ENCODE measurements at places on chromosomes 1 and 21.

DNA sequence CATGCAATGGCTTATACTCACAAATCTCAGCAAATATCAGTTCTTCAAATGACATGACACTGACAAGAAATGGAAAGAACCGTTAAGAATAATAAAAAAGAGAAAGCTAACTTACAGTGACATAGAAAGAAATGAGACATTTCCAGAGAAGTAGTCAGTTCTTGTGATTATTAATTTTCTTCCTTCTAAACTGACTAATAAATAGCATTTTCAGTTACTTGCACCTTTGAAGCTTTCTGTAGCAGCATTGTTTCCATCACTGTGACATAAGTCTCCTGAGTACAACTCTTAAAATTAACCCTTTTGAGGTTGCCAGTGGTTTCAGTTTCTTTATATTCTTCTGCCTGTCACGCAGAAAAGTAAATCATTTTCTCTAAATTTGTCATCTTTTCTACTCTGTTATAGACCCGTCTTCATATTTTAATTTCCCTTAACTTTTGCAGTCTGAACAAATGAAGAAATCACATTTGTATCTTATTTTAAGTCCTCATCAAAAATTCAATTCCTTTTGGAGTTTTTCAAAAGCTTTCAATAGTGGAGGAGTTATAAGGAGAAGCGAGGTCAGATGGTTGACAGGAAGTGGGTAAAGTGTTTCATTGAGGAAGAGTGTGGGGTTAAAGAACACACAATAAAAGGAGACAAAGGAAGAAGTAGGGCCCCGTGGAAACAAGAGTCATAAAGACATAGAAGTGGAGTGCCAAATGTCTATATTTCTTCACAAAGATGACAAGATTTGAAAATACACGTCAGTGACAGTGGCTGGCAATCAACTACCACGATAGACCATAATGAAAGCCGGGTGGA, 57.9 kb upstream of the S1PR1 start:
- DNase-seq: no peak

GRCh38 chr1:5753549-5754421, 238.4 kb downstream of the NPHP4 start:
- no peak for DNase-seq

GRCh38 chr1:1099506-1100183, 16.2 kb downstream of the C1orf159 start:
- no peak for DNase-seq

DNA sequence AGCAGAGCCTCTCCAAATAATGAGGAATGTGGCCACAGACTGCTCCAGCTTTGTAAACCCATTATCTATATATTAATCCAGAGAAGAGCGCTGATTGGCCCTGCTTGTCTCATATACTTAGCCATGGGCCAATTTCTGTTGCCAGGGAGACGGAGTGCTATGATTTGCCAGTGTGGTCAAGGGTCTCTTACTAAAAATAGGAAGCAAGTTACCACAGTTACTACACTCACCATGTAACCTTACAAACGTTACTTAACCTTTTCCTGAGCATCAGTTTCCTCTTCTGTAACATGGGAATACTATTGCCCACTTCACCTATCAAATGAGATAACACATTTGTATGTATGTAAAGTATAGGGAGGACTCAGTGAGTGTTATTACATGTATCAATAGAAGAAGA, 7.7 kb upstream of the S100A2 start:
- no peak for DNase-seq

GRCh38 chr1:68585351-68585750, 88.5 kb upstream of the DEPDC1 start:
- DNase-seq: no peak

DNA sequence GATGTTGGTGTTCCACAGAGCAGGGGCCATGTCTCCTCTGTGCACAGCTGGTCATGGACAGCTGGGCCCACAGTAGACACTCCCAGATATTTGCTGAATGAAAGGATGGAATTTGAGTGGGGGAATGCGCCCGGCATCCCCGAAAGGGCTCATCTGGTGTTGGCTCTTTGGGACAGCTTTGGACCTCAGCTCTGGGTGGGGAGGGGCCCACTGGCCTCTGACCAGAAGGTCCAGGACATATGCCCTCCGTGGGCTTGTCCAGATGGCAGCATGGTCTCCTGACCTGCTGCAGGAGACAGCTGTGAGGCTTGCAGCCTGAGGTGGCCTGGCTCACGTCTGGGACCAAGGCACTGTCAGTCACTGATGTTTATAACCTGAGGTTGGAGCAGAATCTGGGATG, 160.4 kb upstream of the AJAP1 start:
- DNase-seq: no peak

GRCh38 chr1:207103892-207104373, at the start of gene C4BPA:
C4BPA (plus strand) TSS chr1:207104233; CDS start chr1:207113026, 8,793 bp downstream.
- DNase-seq: no peak

DNA sequence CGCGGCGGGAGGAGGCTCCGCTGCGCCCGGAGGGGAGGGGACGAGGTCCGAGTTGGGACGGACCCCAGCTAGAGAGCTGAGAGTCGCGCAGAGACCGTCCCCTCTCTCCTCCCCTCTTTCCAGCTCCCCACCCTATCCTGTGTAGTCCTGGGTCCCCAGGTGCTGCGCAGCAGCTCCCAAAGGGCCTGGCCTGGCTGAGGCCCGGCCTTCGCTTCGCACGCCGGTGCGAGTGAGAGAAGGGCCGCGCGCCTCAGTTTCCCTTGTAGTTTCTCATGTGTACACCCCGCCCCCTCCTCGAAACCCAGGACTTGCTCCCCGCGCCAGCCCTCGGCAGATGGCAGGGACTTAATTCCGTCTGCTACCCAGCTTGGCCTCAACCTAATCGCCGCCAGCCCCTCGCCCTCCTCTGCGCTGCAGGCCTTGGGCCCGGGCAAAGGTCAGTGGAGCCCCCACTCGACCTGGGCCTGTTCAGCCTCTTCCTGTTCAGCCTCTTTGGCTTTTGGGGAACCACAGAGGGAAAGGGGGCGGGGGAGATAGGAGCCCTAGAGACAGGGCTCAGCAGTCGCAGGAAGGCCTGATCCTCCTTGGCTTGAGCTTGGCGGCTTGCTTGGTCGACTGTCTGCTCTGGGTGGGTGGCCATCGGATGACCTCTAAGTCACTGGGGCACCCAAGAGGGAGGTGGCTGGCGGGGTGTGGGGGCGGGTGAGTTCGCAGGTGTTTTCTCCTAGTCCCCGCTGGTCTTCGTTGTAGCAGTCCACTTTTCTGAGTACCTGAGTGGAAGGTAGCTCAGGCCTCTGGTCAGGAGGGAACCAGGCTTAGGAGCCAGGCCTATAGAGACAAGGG, 1.0 kb downstream of the ZNF687 start:
- no peak for DNase-seq

- no peak for DNase-seq
Observed at GRCh38 chr1:88376421-88376820, 307.7 kb upstream of the PKN2 start.

GRCh38 chr1:21338573-21339355, 48.5 kb upstream of the ECE1 start:
- no peak for DNase-seq

DNA sequence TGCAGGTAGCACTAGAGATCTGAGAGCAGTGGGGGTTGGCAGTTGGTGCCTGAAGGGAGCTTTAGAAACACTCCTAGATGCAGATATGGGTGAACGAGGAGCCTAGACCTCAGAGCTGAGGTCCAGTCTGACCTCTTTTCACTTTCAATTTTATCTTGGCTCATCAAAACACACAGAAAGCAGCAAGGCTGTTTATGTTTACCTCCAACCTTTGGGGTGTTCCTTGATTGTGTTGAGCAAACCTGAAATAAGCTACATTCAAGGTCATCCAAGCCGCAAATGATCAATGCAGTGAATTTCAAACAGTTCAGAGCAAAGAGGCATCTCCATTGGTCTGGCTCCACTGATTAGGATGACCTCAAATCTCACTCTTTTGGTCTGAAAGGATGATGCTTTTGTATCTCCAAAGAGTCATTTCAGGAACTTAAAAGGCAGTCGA, 1.3 kb downstream of the LY9 start:
- no peak for DNase-seq

- no peak for DNase-seq
Observed at GRCh38 chr1:1117469-1117831, 1.6 kb upstream of the C1orf159 start.

DNA sequence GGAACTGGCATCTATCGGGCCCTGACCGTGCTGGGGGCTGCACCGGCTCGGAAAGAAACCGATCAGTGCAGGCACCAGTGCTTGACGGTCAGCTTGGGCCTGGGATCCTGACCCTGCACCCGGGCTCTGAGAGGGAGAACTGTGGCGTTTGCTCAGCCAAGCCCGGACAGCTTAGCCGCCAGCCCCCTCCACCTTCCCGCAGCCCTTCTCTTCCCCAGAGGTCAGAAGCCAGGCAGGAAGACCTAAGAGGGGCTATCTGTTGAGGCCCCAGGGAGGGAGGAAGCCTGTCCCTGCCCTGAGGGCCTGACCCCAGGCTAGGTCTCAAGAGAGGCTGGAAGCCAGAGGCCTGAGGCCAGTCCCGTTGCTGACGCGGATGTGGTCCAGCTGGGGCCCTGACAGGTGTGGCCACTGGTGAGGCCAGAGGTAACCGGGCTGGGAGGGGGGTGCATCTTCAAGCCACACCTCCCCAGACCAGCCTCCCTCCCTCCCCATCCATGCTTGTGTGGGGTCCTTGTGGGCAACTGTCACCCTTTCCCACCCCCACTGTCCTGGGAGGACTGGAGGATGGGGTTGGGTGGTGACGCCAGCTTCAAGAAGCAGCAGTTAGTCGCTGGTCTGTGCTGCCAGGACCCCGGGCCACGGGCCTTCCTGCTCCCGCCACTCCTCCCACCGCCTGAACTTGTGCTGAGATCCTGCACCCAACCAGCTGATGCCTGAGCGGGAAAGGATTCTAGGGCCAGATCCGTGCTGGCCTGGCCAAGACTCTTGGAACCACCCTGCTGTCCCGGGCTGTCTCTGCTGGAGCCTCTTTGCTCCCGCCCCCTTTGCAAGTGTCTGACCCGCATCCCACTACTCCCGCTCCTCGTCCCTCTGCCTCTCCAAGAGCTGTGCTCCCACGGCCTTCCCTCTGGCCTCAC, 2.6 kb upstream of the DVL1 start:
- no peak for DNase-seq

DNA sequence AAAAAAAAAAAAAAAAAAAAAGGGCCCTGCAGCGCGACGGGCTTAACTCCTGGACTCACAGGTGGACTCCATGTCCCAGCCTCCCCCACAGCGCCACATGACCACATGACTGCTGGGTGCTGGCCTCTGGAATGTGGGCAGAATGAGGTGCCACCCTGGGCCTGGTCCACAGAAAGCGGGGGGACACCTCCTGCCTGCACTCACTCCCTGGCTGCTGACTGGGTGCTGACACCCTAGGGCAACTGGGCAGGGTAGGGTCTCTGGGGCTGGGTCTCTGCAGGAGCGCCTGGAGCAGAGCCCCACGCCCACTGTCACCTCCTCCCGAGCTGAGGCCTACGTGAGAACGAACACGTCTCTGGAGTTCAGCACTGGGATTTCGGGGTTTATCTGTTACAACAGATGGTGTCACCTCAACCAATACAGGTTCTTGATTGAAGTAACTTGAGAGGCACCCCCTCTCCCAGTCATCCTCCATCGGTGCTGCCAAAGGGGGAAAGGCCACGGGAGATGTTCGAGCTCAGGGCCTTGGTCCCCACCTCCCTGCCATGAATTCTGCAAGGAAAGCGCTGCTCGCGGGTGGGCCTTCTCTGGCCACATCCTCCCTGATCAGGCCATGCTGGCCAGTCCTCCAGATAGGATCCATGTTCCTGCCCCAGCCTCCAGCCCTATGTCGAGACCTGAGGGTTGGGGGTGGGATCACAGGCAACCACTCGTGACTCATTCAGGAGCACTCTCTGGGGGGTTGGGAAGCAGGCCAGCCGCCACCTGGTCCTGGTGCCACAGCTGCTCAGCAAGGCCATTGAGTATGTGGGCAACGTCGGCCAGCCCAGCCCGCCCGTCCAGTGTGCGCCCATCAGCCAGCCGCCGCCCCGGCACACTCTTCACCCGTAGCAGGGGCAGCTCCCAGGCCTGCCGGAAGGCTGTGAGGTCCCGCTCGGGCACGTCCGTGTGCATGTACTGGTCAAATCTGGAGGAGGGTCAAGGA, 5.4 kb downstream of the CPLANE2 start:
- DNase-seq: no peak

DNA sequence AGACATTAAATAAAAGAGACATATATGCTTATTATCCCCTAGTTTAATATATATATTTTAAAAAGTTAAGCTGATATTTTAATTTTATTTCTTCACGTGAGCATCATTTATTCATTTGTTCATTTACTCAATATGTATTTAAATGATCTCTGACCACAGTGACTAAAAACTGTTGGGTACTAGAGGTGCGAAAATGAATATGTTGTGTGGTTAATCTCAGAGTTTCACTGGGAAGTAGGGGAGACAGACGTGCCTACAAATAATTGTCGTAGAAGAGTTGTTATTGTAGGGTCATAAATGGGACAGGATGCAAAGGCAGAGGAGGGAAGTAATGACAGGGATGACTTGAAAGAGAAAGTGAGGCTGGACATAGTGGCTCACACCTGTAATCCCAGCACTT, 213.0 kb upstream of the CACYBP start:
- DNase-seq: no peak

GRCh38 chr1:85146972-85147359, 53.9 kb downstream of the SYDE2 start:
- no peak for DNase-seq

- DNase-seq: no peak
Observed at GRCh38 chr1:86822459-86822858, 91.5 kb downstream of the SELENOF start.

GRCh38 chr1:169488157-169488556, 2.4 kb upstream of the SLC19A2 start:
- DNase-seq: no peak

DNA sequence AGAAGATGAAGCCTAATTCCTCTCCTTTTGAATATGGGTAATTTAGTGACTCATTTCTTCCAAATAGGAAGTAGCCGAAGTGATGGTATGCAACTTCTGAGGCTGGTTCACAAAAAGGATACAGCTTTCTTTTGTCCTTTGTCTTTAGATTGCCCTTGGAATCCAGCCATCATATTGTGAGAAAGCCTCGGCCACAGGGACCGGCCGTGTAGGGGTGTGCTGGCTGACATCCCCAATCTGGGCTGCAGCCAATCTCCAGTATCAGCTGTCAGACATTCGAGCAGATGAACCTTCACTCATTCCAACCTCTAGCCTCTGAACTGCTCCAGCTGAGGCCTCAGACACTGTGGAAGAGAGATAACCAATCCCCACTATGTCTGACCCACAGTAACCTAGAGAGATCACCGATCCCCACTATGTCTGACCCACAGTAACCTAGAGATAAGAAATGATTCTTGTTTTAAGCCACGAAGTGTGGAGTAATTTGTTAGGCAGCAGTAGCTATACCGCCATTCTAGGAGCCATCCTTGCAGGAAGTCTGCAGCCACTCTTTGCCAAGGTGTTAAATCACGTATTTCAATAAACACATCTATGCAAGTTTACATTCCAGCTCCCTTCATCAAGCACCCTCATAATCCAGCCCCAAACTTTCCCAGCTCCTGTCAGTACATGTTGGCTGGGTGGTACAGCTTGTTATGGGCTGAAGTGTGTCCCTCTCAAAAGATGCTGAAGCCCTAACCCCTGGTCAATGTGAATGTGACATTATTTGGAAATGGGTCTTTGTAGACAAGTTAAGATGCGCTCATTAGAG, 2.9 kb upstream of the DIP2A start:
- DNase-seq: no peak
